Mesendoderm (in vitro differentiated cells): ENCODE measurements at places on chromosomes 1 and 21.

DNA sequence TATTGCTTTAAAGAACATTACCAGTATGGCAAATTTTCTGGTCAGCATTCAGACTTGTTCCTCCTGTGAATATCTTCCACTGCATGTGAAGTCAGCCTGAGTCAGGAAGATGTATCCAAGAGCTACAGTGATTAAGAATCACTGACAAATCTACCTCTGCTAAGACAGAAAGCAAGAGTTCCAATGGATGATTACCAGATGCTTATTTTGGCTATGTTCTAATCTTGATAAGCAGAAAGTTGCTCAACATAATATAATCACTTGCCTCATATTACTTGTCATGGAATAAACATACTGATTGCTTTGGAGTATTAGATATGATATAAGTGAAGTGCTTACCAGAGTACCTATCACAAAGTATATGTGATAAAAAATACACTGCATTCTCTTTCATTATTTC lies 738.1 kb downstream of the ADGRL2 start:
- no peak for DNase-seq

- DNase-seq: no peak
These were observed 18.6 kb downstream of the CD247 start for GRCh38 chr1:167499664-167500101.

- DNase-seq: no peak
These were observed 7.8 kb downstream of the C1orf141 start for GRCh38 chr1:67126974-67127373.

DNA sequence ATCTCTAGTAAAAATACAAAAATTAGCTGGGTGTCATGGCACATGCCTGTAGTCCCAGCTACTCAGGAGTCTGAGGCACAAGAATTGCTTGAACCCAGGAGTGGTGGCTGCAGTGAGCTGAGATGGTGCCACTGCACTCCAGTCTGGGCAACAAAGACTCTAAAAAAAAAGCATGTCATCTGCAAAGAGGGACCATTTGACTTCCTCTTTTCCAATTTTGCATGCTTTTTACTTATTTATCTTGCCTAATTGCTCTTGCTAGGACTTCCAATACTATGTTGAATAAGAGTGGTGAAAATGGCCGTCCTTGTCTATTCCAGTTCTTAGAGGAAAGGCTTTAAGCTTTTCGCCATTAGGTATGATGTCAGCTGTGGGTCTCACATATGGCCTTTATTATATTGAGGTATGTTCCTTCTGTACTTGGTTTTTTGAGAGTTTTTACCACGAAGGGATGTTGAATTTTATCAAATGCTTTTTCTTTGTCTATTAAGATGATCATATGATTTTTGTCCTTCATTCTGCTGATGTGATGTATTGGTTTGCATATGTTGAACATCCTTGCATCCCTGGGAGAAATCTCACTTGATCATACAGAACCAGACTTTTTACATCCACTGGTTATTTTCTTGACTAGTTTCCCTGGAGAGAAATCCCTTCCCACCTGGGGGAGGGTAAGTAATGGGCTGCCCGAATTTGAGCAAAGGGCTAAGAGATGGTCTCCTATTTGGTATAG lies 17.0 kb upstream of the RAP1GAP start:
- no peak for DNase-seq

- DNase-seq: no peak
These were observed 271.3 kb downstream of the COL11A1 start for GRCh38 chr1:102836991-102837390.

DNA sequence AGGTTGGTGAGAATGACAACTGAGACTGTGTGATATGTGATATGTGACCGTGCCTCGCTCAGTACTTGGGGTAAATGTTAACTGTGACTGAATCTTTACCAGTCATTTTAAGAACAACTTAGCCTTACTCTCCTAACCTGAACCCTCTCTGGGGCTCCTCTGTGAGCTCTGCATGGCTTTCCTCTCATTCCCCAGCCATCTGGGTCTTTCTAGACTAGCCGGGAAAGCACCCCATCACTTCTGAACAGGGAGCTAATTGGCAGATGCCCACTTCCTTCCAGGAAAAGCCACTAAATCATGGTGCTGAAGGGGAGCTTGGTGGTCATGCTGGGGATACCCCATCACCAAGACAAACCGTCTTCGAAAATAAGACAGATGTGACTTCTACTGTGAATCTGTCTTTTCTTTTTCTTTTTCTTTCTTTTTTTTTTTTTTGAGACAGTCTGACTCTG lies 16.5 kb upstream of the FOXO6 start:
- no peak for DNase-seq

DNA sequence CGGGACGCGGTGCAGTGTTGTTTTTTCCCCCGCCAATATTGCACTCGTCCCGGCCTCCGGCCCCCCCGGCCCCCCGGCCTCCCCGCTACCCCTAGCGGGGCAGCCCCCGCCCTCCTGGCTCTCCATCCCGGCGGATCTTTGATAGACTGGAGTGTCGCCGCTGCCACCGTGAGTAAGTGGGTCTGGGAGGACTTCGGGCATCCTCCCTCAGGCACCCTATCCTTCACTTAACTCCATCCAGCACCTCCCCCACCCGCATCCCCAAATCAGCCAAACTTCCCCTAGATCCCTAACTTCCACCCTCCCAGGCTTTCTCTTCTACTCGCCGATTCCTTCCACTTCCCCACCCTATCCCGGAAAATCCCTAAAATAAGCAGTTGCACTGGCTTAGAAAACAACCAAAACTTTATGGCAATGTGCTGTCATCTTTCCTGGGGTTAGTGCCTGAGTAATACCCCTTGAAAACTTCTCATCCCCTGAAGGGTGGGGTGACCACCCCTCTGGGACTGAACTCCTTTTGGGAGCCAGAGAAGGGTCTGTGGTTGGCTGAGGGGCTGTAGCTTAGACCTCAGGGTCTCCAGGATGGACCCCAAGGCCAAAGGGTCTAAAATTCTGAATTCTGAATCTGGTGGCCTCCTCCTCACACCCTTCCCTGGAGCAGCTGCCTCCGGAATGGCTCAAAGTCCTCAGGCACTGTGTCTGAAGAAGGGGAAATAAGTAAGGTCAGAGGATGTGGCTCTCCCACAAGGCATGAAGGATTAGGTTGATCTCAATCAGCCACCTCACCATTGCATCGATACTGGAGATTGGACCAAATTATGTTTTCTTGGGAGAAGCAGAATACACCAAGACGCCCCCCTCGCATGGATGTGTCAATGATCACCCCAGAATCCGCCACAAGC lies 12.2 kb downstream of the THBS3 start:
- no peak for DNase-seq

DNA sequence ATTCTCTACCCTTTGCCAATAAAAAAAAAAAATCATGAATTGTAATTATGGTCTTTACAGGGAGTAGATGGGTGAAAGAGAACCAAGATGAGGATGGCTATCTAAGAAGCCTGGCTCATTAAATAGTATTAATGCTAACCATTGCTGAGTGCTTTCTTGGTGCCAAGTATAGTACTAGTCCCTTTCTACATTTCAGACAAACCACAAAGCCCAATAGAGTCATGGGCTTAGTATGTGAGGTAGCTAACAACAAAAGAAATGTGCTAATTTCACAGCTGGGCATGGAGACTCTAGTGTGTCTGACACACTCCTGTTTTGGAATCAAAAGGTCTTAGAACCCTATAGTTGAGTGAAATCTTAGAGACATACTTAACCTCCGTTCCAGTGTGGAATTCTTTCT lies 84.5 kb upstream of the ESRRG start:
- DNase-seq: no peak

DNA sequence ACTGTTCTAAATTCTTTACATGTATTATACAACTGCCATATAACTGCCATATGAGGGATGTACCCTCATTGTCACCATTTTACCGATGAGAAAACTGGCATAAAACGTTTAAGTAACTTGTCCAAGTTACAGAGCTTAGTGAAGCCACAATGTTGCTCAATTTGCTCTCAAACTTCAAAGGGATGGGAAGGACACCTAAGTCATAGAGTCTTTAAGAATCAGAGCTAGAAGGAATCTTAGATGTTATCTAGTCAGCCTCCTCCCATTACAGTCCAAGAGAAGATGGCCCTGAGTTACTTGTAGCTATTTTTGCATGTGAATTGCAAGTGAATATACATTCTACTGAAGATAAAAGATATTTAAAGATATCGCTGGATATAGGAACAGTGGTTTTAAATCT lies 31.7 kb downstream of the SELL start:
- no peak for DNase-seq

- no peak for DNase-seq
These were observed 512.2 kb upstream of the NR5A2 start for GRCh38 chr1:199515261-199515660.

GRCh38 chr1:108075055-108075454 lies 110.1 kb upstream of the VAV3 start:
- no peak for DNase-seq

DNA sequence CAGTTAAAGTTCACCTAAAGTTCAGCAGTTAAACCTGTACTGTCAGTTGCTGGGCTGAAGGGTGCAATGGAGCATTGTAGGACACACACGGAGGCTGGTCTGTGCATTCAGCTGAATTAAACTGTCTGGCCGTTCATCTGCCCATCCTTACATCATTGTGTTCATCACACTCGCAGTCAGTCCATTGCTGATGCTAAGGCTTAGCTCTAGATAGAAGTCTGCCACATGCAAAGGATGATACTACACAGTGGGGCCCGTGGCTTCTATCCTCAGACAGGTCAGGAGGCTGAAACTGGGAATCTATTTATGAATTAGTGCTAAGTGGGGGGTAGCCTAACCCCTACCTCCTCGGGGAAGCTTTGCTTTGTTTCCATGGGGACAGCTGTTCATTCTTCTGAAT lies 60.4 kb downstream of the CNIH3 start:
- DNase-seq: no peak

GRCh38 chr1:212368073-212368484 lies 46.6 kb downstream of the PACC1 start:
- DNase-seq: peak; percentile 95
